ENCODE measurements at places on chromosomes 12 and 14.

- DNase-seq: no peak
Observed at GRCh38 chr12:89636776-89637160, 71.9 kb downstream of the ATP2B1 start.

DNA sequence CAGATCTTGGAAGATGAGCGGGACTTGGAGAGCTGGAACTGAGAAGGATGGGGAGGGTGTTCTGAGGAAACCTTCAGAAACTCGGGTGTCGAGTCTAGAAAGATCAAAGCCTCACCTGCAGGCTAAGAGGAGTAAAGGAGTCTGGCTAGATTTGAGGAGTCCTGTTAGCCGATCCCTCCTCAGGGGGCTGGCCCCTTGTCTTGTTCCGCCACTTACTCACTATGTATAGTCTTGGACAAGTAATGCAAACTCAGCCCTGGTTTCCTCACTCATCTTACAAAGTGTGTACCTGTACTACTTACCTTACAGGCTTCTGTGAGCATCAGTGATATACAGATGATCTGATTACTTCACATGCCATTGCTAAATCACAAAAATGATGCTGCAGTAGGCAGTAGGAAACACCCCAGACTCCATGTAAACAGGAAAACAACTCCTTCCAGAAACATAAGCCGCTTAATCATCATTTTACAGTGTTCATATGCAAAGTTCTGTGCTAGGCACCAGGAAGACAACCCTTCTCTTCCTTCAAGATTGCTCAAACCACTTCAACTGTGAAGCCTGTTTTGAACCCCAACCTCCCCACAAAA lies 2.0 kb upstream of the SPTLC2 start:
- DNase-seq: no peak

GRCh38 chr12:15599266-15600037 lies 189.7 kb downstream of the EPS8 start:
- DNase-seq: no peak

- no peak for DNase-seq
Observed at GRCh38 chr12:40655451-40655850, 36.8 kb upstream of the CNTN1 start.

- no peak for DNase-seq
Observed at GRCh38 chr12:47752121-47752520, 6.6 kb downstream of the RAPGEF3 start.

DNA sequence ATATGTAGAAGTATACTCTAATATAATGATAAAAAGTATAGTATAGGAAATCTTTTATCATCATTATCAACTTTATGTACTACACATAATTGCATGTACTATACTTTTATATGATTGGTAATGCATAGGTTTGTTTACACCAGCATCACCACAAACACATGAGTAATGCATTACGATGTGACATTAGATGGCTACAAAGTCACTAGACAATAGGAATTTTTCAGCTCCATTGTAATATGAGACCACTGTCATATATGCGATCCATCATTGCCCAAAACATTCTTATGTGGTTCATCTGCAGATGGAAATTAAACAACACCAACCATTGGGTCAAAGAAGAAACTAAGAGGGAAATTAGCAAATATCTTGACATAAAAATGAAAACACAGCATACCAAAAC lies 4.4 kb downstream of the ADAM20 start:
- DNase-seq: no peak

GRCh38 chr12:59036347-59036746 lies 116.0 kb upstream of the LRIG3 start:
- DNase-seq: no peak

GRCh38 chr12:109770861-109771670 lies 57.4 kb downstream of the FAM222A start:
- no peak for DNase-seq

DNA sequence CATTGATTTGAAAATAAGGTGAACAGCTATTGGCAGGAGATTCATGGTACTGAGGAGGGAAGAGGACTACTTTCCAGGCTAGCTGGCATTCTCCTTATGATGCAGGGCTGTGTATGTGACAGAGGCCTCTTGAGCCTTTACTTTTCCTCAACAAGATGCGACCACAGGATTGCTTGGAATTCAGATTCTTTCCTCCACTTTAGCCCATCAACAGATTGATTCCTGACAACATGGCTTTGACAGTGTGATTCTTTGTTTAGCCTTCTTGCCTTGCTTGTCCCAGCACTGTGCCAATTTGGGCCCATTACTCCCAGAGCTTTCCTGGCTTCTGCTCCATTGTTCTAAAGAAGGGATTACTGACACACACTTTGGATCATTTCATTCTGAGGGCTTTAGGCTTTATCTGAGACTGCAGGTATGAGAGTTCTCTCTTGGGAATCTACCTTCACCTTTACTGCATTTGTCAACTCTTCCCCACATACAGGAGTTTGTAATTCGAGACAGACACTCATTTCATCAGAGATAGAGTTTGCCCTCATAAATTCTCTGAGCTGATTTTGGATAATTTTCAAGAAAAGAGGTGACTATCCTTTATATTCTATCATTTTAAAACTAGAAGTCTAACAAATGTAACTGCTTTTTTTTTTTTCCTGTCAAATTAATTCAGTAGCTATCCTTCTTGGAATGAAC lies 206.4 kb upstream of the GZMB start:
- no peak for DNase-seq

GRCh38 chr14:87628129-87628528 lies 364.9 kb downstream of the GALC start:
- DNase-seq: no peak

GRCh38 chr14:99937475-99938244 lies 127.6 kb upstream of the EVL start:
- no peak for DNase-seq

- no peak for DNase-seq
Observed at GRCh38 chr14:33435911-33436689, 497.4 kb downstream of the NPAS3 start.

GRCh38 chr12:43692064-43692463 lies 66.5 kb downstream of the PUS7L start:
- DNase-seq: peak; percentile 2

GRCh38 chr12:31658471-31659086 lies 909 bp upstream of the ETFBKMT start:
- DNase-seq: no peak

Measured in NCI-H2171 treated with DMSO at 0.1 percent for 48 hours (cell line).